Stimulated activated CD4-positive, alpha-beta T cell treated with anti-CD3 and anti-CD28 coated beads, Interleukin-4, amount 100 ng/mL, for 4 hours (primary cell): ENCODE measurements at places on chromosomes 5 and 9.

DNA sequence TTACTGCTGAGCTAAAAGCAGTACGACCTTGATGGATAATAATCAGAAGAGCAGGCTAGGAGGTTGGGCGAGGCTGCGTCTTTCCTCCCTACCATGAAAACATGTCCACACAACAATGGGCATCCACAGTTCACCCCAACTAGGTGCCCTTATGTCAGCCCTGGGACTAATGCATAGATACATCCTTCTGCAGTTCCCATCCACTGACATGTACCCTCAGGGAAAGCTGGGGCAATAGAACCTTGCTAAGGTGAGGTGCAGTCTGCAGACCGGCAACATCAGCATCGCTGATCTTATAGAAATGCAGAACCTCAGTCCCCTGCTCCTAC lies 697 bp upstream of the PRUNE2 start:
- DNase-seq = no peak

DNA sequence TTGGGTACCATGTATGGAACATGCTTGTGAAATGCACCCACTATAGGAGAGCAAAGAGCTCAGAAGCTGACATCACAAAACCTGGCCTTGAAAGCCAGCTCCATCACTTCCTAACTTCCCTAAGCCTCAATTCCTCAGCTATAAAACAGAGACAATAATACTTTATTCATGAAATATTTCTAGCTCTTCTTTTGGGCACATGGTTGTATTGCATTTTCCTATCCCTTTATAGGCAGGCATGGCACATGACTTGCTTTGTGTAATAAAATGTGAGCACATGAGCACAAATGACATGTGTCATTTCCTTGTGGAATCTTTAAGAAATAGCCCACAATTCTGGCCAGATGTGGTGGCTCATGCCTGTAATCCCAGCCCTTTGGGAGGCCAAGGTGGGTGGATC lies 18.5 kb downstream of the ZNF366 start:
- DNase-seq = no peak

- DNase-seq = no peak
Measured at GRCh38 chr5:20974426-20974825, 986.4 kb upstream of the CDH18 start.

DNA sequence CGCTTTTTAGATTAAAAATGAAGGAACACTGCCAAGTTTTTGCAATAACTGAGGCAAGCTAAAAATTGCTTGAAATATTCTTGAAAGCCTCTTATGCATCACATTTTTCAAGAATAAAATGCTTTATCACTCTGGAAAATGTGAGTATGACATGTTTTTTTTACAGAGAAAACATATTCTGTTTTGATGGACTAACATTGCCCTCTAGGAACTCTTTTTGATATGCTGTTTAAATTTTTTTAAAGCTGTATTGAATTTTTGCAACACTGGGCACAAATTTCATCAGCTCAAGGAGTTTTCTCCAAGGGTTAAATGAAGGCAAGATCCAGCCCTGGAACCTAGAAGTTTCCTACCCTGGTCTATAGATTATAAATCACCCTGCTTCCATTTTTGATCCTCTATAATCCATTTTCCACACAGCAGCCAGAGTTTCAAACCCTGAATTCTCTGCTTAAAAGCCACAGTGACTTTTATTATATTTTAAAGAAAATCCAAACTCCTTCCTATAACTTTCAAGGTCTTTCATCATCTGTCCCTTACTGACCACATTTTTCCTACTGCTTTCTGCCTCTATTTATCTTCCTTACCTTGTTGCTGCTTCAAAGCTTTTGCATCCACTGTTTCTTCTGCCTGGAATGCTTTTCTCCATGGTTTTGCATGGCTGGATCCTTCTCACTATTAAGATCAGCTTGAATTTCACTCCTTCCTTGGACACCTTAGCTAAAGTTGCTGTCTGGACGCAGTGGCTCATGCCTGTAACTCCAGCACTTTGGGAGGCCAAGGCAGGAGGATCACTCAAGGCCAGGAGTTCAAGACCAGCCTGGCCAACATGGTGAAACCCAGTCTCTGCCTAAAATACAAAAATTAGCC lies 60.9 kb downstream of the IL31RA start:
- no peak for DNase-seq

GRCh38 chr5:2810644-2811043 lies 59.2 kb upstream of the IRX2 start:
- DNase-seq = no peak

GRCh38 chr9:78144663-78145377 lies 91.1 kb upstream of the CEP78 start:
- no peak for DNase-seq

- DNase-seq = no peak
Measured at GRCh38 chr5:94240993-94241651, 377.3 kb downstream of the KIAA0825 start.
